Activated CD4-positive, alpha-beta T cell treated with anti-CD3 and anti-CD28 coated beads, Interleukin-2, amount 50 U/mL, for 48 hours (primary cell): ENCODE measurements at places on chromosomes 2 and 18.
A peak's percentile ranks its signal among the peaks of the same experiment; 100 is the strongest.

GRCh38 chr2:169712791-169713227 lies 18.5 kb downstream of the PHOSPHO2 start:
- no peak for DNase-seq

GRCh38 chr18:35345460-35345921 lies 1.3 kb upstream of the ZNF24 start:
- DNase-seq: no peak

GRCh38 chr18:79912994-79913831 lies 38.2 kb downstream of the SLC66A2 start:
- peak; percentile 1 for DNase-seq

DNA sequence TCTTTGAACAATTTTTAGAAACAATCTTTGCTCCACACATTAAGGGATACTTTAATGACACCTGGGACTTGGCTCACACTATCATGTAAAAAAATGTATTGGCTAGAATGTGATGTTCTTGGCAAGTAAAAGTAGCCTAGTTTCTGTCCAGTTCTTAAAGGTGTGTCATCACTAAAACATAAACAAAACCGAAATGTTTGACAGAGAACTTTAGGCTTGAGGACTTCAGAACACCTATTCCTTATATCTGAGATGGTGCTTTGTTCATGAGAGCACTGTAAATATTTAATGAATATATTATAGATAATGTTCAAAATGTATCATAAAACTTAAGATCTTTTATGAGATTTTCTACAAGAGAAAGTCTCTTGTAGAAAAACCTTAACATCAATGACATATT lies 19.8 kb upstream of the HNRNPA3 start:
- DNase-seq: no peak

DNA sequence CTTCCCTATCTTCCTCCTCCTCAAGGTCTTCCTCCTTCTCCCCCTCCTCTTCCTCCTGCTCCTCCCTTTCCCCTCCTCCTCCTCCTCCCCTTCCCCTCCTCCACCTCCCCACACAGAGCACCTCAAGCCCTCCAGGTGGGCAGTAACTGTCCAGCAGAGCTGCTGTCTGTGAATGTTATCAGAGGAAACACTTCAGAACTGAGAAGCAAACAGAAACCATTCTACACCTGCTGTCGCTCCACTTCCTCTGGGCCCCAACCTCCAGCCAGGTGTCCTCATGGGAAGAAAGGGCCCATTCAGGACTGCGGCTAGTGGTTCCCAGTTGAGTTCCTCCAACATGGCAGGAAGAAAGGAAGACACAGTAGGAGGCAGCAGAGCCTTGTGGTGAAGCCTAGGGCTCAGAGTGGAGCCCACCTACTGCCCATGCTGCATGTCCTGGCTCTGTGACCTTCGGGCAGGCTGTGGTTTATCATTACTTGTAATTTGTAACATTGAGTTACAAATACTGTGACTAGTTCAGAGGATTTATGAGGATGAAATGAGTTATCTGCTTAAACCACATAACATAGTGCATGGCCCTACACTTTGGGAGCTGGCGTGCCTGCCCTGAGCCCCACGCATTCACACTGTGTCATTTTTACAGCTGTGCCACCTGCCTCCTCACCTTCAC lies 165.9 kb upstream of the ID2 start:
- DNase-seq: peak; percentile 40

DNA sequence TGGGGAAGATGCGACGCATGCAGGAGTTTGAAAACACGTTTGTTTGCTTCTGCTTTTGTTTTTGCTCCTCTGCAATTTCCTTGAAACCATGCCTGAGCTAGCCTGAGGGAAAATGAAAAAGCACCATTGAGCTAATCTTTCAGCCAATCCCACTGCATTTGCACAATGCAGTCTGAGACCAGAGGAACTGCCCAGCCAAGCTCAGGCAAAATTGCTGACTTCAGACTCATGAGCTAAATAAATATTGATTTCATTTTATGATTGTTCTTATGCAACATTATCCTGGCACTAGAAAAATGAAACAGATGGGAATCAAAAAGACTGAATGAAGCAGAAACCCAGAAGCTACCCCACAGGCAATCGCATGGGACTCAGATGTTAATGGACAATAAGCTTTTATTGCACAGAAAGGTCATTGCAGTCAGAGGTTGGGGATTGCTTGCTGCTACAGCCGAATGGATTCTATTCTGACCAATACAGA lies 37.0 kb downstream of the TPRKB start:
- DNase-seq: no peak

DNA sequence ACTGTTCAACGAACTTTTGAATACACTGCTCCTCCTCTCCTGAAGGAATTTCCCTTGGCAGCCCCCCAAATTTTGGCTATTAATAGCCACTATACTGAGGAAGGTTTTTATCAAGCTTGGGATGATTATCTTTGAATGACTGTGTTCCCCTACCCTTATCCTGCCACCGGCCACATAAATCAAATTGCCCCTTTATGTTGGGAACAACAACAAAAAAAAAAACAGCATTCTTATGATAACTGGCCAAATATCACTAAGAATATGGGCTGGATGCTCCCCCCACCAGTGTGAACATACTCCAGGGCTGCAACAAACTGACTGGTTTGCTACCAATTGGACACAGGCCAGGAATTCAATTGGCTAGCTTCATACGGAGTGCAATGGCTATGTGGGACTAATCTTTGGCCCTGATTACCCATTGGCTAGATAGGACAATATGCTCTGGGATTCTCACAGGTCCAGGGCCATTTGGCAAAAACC lies 20.6 kb downstream of the DUSP11 start:
- DNase-seq: no peak

DNA sequence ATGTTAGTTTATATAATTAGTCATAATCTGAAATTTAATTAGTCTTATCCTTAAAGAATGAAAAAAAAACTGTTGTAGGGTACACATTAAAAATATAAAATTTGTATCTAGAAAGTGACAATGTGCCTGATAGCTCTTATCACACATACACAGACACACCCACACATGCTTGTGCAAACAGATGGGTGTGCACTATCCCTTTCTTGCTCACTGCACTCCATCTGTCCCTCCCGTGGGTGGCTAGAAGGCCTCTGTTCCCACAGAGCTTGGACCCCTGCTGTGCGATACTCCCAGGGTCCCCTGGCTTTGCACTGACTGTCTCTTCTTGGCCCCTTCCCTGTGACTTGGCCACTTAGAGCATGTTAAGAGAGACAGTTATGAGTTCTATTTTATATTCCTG lies 123.9 kb upstream of the ACKR3 start:
- no peak for DNase-seq

DNA sequence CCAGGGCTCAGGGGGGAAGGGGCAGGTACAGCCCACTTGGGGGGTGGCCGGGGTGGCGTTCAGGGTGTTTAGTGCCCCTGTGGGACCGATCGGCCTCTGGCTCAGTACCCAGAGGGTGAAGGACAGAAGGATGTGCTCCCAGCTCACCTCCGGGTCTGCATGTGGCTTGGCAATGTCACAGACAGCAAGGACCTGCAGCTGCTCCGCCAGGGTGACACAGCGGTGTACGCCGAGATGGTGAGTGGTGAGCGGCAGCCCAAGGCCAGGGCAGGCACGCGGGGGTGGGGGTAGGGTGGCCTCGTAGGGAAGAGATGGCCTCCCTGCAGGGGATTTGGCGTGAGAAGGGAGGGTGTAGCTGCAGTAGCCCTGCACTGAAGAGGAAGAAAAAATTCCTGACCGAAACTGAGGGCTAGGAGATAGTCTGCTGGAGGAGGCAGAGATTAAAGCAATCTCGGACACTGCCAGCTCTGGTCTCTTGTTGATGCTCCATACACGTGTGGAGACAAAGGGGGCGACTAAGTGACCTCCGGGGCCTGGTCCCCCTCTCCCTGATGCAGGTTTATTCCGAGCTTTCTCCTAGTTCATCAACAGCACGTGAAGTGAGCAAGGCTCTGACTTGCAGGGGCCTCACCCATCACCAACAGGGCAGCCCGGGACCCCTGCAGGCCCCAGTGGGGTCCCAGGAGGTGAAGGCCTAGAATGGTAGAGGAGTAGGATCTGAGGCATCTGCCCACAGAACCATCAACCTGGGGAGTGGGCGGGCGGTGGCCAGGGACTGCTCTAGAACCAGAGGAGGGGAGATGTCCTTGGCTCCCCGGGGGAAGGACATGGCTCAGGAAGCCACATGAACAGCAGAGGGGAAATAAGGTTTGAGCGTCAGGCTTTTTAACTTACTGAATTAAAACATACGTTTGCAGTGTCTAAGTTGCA lies 45.4 kb downstream of the FER1L5 start:
- DNase-seq: no peak

GRCh38 chr2:224764565-224765236 lies 48.5 kb upstream of the CCDC195 start:
- DNase-seq: no peak

DNA sequence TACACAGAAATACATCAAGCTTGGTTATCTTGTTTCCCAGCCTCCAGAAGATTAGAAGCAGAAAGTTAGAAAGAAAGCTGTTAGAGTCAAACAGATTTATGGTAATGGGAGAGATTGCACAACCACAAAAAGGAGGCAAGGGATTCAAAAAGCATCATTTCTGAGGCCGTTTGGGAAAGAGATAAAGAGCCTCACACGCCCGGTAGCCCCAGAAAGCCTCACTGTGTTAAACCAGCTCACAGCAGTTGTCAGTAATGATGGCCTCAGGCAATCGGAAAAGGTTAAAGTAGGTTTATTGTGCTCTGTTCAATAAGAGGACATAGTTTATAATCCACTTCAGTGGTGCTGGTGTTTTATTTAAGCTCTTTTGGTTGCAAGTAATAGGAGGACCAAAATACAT lies 111.3 kb downstream of the DCC start:
- DNase-seq: no peak

GRCh38 chr2:67828066-67828465 lies 234.7 kb downstream of the C1D start:
- no peak for DNase-seq
